Skin of body (tissue), 3 donors: ENCODE measurements at places on chromosomes 16 and 17. TPM values are rescaled to one million over a fixed set of nuclear protein-coding genes. Genes with fewer than 3 reads are reported as not detected.

The PKMYT1 gene
- 3.6 TPM for total RNA-seq

The PNMT gene
- not detected for total RNA-seq

The ABCA6 gene
- total RNA-seq: 46.1 TPM

The PRAC2 gene
- total RNA-seq: not detected

The MYO19 gene
- 65.1 TPM for total RNA-seq

The KLHL10 gene
- total RNA-seq: 0.20 TPM
